ENCODE measurements at places on chromosomes 11 and 22.
A peak's percentile ranks its signal among the peaks of the same experiment; 100 is the strongest.

DNA sequence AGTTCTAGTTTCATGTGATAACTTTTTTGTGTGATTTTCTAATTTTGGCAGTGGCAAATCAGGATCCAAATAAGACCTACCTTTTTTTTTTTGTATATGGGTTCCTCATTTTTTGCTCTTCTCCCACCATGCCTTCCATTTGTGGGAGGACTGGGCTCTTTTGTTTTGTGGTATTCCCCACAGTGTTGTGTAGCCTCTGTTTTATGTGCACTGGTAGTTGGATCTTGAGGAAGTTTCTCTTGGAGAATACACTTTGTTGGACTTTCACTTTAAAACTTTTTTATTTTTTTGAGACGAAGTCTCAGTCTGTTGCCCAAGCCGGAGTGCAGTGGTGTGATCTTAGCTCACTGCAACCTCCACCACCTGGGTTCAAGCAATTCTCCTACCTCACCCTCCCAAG lies 39.7 kb downstream of the PPP6R3 start:
- no peak for DNase-seq

DNA sequence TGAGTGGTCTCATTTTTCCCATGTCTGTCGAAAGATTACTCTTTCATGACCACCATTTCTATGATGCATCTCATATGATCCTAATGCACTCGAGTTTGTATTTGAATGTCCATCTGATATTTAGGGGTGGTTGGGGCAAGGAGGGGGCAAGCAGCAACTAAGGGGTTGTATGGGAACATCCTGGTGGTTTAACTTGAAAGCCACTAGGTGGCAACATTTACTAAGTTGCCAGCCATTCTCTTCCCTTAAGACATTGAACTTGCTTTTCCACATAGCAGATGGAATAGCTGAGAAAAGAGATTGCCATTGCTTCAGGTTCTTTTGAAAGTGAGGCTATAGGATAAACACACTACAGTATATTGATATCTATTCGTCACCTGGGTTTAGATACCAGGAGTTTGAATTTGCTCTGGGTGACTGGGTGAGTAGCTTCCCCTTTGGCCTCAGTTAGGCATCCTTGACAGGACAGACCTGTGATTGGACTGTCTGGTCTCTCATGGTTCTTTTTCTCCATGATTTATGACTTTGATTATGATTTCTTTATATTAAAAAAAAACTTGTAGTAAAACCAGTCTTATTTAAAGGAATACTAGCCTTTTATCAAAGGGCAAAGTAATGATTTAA lies 32.4 kb downstream of the NF2 start:
- DNase-seq: peak; percentile 20

DNA sequence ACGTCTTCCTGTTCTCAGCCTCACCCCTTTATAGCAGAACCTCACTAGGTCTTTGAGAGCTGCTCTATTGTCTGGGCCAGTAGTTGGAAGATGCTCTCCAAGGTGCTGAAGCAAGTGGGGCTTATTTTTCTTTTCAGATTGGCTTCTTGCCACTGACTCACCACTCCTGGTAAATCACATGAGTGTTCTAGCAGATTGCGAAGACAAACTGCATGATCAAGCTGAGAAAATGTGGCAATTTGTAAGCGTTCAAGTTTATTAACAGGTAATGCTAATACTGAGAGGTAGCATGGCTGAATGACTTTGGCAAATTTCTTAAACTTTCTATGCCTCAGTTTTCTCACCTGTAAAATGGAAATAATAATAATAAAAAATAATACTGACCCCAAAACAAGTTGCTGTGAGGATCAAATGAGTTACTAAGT lies 59.2 kb downstream of the CACNG2 start:
- DNase-seq: peak; percentile 87

DNA sequence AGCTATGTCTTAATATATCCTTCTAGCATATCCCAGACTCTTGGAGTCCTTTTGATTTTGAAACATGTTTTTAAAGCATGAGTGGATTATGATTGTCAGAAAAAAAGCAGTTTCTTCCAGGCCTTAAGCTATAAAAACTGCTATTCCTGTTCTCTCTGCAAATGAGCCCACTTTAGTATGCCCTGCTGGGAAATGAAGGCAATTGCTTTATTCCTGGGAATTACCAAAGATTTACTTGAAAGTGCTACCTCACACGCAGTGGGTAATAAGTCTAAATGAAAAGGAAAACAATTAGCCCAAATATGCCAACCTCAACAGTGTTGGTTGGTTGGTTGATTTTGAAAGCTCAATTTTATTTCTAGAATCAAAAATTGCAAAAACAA lies 17.2 kb upstream of the RCN1 start:
- DNase-seq: no peak

GRCh38 chr11:119797123-119797611 lies 68.2 kb upstream of the NECTIN1 start:
- DNase-seq: no peak

- DNase-seq: peak; percentile 38
These were observed 36.9 kb downstream of the PACS1 start for GRCh38 chr11:66106786-66107599.

GRCh38 chr11:62439785-62440602 lies 21.2 kb downstream of the SCGB1A1 start:
- DNase-seq: peak; percentile 69

Measured in inflammatory macrophage treated with lipopolysaccharide for 1 hour (primary cell).